ENCODE measurements at places on chromosomes 16 and 17. TPM values are rescaled to one million over a fixed set of nuclear protein-coding genes. Genes with fewer than 3 reads are reported as not detected.

DNA sequence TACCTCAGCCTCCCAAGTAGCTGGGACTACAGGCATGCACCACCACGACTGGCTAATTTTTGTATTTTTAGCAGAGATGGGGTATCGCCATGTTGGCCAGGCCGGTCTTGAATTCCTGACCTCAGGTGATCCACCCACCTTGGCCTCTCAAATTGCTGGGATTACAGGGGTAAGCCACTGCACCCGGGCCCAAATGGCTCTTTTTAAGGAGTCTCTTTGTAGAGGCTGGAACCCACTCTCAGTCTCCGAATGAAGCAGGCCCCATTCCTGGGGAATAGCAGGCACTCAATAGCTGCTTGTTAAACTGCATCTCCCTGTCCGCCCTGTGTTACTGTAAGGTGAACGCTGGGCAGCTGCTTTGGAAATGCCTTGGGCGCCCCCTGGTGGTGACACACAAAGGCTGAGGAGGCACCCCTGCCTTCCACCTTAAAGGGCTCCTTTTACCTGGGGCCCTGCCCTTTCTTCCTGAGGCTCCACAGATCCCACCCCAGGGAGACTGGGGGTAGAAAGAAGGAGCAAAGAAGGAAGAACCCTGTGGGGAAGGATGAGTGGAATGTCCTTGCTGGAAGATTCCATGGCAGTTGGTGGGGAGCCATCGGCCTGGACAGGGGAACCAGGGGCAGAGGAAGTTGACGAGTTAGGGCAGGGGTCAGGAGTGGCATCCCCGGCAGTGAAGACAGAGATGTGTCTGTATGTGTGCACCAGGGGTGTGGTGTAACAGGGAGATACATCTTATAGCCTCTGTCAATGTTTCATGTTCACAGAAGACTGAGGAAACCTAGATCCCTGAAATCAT lies 6.1 kb upstream of the SP2 start:
- DNase-seq = peak; percentile 79

GRCh38 chr17:66354472-66354871 lies 52.1 kb downstream of the PRKCA start:
- DNase-seq = no peak

Gene MMP25
- 1.6 TPM for total RNA-seq

Gene ZFP3
- total RNA-seq = 0.72 TPM

Gene GDPD3
- total RNA-seq = 1.8 TPM

Gene PSKH1
- total RNA-seq = 3.5 TPM

Gene RPS15A
- 2,402 TPM for total RNA-seq

Data from A172 (cell line).